Stimulated activated CD8-positive, alpha-beta memory T cell treated with anti-CD3 and anti-CD28 coated beads, Interleukin-4, amount 100 ng/mL, for 48 hours (primary cell): ENCODE measurements at places on chromosomes 6 and 20.

DNA sequence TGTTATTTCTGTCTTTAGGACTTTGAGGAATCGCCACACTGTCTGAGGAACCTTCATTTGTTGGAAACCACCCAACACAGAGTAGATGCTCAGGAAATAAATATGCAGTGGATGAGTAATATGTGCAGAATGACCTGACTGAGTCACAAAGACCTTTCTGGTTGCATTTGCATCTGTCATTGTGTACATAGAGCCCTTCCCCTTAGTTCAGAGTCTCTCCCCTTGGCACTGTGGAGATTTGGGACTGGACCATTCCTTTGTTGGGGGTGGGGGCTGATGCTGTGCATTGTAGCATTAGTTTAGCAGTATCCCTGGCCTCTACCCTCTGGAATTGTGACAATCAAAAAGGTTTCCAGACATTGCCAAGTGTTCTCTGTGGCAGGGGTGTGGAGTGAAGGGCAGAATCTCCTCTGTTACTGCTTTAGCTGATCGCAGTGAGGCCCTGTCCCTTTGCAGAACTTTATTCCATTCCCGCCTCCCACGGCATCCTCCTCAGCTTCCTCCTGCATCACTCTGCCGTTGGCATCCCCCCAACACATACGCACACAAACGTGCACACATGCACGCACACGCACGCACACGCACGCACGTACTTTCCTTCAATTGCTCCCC lies 64.5 kb downstream of the EYA2 start:
- no peak for DNase-seq

DNA sequence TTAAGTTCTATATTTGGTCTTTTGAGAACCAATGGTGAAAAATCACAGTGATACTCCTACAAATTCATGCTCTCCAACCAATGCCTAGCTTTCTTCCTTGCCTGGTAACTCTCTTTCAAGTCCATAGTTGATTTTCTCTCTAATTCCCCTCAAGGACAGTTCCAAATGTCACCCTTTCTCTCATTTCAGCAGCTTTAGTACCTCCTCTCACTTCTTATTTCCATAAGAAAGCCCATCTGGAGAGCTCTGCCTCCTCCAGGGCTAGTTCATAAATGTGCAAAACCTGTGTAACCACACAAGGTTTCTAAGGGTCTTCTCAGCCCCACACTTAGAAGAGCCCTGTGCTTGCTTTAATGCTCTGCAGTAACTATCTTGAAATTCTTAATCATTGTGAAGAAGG lies 155.4 kb upstream of the PLCB4 start:
- no peak for DNase-seq

DNA sequence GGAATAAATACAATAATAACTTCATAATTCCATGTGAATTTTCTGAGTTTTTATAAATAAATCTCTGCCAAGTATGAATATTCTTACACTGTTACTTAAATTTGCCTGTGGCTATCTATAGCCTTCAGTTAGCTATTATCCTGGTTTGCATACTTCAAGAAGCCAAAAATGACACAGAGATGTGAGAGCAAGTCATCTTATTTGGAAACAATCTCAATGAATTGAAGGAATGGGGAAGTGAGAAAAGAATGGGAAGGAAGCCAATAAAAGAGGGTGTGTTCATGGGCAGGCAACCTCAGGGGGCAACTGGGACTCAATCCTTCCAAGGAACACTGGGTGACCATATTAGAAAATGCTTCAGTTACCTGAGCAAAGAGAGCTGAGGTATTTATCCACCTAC lies 9.9 kb downstream of the HAO1 start:
- DNase-seq, result no peak

DNA sequence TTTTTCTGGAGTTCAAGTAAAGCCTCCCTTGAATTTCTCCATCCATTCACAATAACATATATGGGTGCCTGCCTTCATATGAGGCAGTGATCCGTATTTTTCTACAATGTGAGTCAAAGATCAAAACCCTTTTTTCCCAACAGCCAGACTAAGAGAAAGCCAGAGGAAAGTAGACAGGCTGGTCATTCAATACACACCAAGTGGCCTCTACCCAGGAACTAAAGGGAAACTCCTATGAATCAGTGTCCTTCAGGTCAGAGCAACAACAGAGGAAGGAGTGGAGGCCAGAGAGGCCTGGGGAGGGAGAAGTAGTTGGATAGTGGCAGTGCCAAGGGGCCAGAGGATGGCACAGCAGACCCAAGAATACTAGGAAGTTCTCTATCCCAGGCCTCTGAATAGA lies 23.8 kb downstream of the SIM1 start:
- DNase-seq, result no peak
